ENCODE measurements at places on chromosomes 16 and 17. TPM values are rescaled to one million over a fixed set of nuclear protein-coding genes. Genes with fewer than 3 reads are reported as not detected.

TXNDC11 gene
- total RNA-seq: 112 TPM

RAB26 gene
- not detected for total RNA-seq

SLC25A39 gene
- 65.5 TPM for total RNA-seq

PLD6 gene
- total RNA-seq: 7.5 TPM

- H3K4me1 ChIP-seq: peaks cover 70% of the 10 kb centered on the region
- peaks cover 4% of the 10 kb centered on the region for H3K36me3 ChIP-seq
- H3K4me3 ChIP-seq: no peak overlapping the region
- peak overlapping the region; percentile 34 for H3K27ac ChIP-seq
Observed at GRCh38 chr17:2815781-2816185, 19.5 kb downstream of the RAP1GAP2 start.

DNA sequence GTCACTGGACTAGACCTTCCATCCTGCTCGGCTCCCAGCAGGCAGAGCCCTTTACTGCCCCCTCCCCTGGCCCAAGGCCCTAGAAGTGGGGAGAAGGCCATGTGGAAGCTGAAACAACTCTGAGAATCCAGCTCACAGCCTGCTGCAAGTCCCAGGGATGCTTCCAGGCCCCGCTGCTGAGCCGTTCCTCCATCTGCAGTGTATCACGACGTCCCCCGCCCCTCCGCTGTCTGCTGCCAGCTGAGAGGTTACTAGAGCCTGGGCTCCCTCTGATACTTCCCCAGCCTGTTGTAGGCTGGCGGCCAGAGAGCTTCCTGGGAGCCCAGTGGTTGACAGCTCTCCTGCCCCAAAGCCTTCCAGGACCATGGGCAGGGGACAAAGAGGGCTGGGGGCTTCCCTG is 118.2 kb downstream of the MGAT5B start:
- H3K36me3 ChIP-seq: no peaks in the 10 kb centered on the region
- DNase-seq: no peak
- H3K4me1 ChIP-seq: peaks cover 23% of the 10 kb centered on the region
- H3K4me3 ChIP-seq: no peak overlapping the region
- no peaks in the 10 kb centered on the region for H3K27me3 ChIP-seq

- no peaks in the 10 kb centered on the region for H3K36me3 ChIP-seq
- no peaks in the 10 kb centered on the region for H3K27me3 ChIP-seq
- no peak for DNase-seq
- no peak overlapping the region for H3K4me3 ChIP-seq
- no peak overlapping the region for H3K27ac ChIP-seq
- H3K4me1 ChIP-seq: no peaks in the 10 kb centered on the region
Observed at GRCh38 chr17:30565073-30565935, 88.1 kb downstream of the GOSR1 start.

- no peak for DNase-seq
- no peak overlapping the region for H3K4me3 ChIP-seq
- no peak overlapping the region for H3K27ac ChIP-seq
- H3K4me1 ChIP-seq: peaks cover 7% of the 10 kb centered on the region
- H3K36me3 ChIP-seq: no peaks in the 10 kb centered on the region
- H3K27me3 ChIP-seq: no peaks in the 10 kb centered on the region
Observed at GRCh38 chr17:75428543-75429469, 23.3 kb upstream of the GRB2 start.

DNA sequence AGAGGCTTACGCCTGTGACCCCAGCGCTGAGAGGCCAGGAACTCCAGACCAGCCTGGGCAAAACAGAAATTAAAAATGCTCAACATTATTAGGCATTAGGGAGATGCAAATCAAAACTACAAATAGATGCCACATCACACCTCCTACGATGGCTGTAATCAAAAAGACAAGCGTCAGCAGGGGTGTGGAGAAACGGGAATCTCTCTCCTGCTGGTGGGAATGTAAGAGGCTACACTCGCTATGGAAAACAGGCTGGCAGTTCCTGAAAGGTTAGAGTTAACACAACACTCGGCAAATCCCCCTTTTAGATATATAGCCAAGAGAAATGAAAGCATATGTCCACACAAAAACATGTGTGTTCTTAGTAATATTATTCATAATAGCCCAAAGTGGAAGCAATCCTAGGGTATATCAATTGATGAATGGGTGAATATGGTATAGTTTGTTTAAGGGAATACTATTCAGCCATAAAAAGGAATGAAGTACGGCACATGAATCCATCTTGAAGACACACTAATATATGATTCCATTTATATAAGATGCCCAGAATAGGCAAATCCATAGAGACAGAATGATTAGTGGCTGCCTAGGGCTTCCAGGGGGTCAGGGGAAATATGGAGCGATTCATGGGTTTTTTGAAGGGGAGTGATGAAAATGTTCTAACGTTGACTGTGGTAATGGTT is 1.8 kb upstream of the NPRL3 start:
- H3K27me3 ChIP-seq: peaks cover 2% of the 10 kb centered on the region
- no peak overlapping the region for H3K27ac ChIP-seq
- H3K4me3 ChIP-seq: no peak overlapping the region
- H3K4me1 ChIP-seq: peaks cover 17% of the 10 kb centered on the region
- no peak for DNase-seq

- H3K36me3 ChIP-seq: peaks cover 2% of the 10 kb centered on the region
- no peak overlapping the region for H3K27ac ChIP-seq
- H3K27me3 ChIP-seq: no peaks in the 10 kb centered on the region
- H3K4me1 ChIP-seq: peaks cover 28% of the 10 kb centered on the region
- H3K4me3 ChIP-seq: no peak overlapping the region
Observed at GRCh38 chr17:60388742-60389141, 3.2 kb downstream of the USP32 start.

DNA sequence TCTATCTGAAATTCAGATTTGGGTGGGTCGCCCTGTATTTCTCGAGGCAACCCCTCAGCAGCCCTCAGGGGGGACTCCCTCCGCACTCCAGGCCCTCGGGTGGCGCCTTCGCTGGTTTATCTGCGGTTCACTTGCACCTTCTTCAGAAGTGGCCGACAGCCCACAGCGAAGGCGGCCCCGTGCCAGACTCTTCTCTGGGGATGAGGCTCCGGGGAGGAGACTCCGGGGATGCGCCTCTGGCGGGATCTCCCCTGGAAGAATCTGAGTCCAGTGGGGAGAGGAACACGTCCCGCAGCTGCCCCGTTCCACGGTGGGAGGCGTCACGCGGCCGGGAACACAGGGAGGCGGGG is 63.9 kb upstream of the DNAJA2 start:
- H3K4me1 ChIP-seq: peaks cover 13% of the 10 kb centered on the region
- H3K27ac ChIP-seq: no peak overlapping the region
- no peaks in the 10 kb centered on the region for H3K27me3 ChIP-seq

DNA sequence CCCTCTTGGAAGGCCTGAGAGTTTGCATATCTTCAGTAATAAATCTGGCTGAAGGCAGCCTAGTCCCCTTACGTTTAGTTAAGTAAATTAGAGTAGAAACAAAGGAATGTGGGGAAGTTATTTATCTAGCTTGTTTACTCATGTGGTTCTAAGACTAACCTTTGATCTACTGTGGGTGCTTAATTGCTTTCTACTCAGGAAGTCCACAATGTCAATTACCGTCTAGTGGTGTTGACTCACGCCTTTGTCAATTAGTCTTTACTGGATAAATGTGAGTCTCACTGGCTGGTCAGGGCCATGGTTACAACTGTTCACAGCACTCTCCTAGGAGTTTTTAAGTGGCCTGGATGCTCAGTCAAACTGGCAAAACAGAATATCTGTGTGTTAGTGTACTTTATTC is 2338.4 kb downstream of the TP53TG3F start:
- H3K4me3 ChIP-seq: no peak overlapping the region
- no peak for DNase-seq
- no peaks in the 10 kb centered on the region for H3K27me3 ChIP-seq
- no peaks in the 10 kb centered on the region for H3K36me3 ChIP-seq
- no peaks in the 10 kb centered on the region for H3K4me1 ChIP-seq

DNA sequence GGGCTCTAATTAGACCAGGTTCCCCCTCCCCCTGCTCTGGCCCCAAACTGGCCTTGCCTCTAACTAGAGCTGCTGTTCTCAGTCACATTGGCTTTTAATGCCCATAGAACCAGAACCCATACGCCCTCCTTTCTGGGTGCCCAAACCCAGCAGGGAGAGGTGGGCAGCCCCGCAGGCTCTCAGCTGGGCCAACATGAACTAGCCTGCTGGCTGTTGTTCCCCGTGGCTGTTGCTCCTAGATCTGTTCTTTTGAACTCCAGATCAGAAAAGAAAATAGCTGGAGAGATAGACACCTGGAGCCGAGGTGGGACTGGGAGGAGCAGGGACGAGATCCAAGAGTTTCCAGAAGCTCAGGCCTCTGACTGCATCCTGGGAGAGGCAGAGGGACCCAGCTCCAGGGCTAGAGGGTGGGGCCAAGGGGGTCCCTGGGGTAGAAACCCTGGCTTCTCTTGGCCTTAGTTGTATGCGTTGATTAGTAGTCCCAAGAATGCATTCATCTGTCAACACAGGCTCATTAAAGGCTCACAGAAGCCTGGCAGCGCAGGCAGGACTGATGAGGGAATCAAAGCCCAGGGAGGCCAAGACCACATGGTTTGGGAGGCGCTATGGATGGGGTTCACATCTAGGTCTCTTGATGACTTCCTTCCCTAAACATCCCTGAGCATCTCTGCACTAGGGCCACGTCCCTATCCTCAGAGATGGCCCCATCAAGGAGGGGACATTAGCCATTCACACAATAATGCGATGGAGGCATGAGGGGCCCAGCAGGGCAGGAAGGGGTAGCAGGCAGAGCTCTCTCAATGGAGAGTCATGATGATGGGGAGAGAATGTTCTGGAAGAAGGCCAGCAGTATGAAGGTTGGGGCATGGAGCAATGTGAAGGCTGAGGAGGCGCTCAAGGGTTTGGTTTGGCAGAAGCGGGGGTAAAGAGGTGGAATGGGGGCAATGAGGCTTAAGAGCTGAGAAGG is 1.3 kb upstream of the CPSF4L start:
- no peak overlapping the region for H3K27ac ChIP-seq
- no peak overlapping the region for H3K4me3 ChIP-seq
- H3K27me3 ChIP-seq: no peaks in the 10 kb centered on the region
- H3K4me1 ChIP-seq: no peaks in the 10 kb centered on the region

GRCh38 chr16:17915791-17916190 is 420.7 kb downstream of the NPIPA8 start:
- H3K4me3 ChIP-seq: no peak overlapping the region
- no peaks in the 10 kb centered on the region for H3K36me3 ChIP-seq
- no peak overlapping the region for H3K27ac ChIP-seq
- DNase-seq: no peak
- no peaks in the 10 kb centered on the region for H3K4me1 ChIP-seq

DNA sequence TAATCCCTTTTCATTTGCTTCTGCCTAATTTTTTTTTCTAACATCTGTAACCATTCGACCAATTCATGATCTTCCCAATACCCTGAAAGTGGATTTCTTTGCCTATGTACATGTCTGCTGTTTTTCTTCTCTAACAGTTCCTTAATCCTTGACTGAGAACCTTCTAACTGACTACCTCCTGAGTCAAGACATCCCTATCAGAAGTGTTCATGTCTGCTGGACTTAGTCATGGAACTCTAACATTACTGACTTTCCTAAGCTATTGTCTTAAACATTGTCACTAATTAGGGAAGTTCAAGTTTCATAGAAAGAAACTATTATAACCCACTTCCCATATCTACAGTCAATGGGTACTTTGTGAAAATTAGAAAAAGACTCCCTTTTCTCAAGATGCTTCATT is 52.4 kb upstream of the IRX5 start:
- H3K27me3 ChIP-seq: no peaks in the 10 kb centered on the region
- H3K36me3 ChIP-seq: no peaks in the 10 kb centered on the region
- H3K4me1 ChIP-seq: no peaks in the 10 kb centered on the region
- H3K4me3 ChIP-seq: no peak overlapping the region
- no peak for DNase-seq

Data from CD4-positive, alpha-beta T cell (primary cell).